ENCODE measurements at places on chromosomes 4 and X.

DNA sequence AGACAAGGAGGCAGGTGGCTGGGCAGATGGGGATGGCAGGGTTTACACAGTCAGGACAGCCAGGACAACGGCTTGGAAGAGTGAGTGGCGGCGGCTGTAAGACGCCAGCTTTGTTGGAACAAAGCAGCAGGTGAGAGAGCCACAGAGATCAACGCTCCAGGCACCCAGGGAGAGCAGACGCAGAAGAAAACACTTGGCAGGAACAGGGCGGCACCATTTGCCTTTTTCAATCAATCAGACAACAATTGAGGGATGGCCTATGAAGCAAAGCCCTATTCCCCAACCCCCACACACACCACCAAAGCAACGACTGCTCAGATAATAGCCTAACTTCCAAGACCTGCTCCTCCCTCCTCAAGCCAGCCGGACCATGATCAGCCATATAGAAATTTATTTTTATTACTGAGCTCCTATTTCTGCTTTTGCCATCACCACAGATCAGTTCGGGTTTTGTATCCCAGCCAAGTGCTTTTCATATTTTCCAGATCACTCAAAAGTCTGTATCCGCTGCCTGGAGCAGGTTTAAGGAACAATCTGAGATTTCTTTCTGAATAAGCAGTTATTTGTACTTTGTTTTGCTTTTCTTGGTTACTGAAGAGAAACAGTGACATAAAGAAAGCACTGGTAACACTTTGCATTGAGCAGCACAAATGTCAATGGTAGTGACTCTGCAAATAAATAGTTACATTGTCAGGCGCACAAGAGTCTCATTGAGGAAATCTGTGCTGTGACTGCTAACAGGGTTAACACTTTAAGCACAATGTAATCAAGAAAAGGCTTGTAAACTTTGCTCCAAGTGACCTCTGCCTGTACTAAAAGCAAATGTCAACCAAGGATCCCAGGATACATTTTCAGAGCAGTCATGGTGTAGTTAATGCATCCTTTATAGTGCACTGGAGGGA, 81.8 kb upstream of the RBPJ start:
- DNase-seq: no peak

GRCh38 chr4:47703008-47703407, 134.9 kb downstream of the CORIN start:
- DNase-seq: no peak

DNA sequence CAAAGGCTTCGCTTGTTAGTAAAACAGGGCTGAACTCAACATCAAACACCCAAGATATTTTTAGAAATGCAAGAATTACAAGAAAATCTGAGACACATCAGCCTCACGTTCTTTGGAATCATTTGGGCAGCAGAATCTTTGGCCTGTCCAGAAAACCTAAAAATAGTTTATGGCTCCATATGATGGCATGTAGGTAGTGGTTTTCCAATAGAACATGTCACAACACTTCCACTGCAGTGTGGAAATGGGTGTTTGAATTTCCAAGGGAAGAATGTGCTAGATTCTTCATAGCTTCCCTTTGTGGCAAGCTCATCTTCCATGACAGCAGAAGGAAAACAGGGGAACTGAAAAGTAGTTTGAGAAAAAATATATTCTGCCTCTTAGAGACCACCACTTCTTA, 118.8 kb downstream of the ARHGAP6 start:
- DNase-seq: no peak

DNA sequence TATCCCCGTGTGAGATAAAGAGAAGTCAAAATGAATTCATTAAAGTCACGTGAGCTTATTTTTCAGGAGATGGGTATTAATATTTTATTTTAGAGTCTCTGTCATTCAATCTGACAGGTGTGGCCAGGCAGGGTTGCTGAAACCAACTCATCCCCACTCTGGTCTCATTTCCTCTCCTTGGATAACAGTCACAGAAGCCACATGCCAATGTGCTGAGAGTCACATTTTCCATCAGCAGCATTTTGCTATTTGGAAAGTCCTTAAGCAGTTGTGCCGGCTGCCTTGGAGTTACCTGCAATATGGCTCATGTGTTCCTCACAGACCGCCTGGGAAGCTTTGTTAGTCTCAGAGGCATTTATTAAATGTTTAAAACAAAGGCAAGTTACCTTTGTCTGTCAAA, 302.3 kb downstream of the DCHS2 start:
- no peak for DNase-seq

- DNase-seq: no peak
Observed at GRCh38 chr4:170256807-170257206, 167.1 kb upstream of the AADAT start.

- no peak for DNase-seq
Observed at GRCh38 chrX:74519870-74520269, 94.6 kb downstream of the RLIM start.

GRCh38 chrX:80237072-80237471, 183.2 kb upstream of the TENT5D start:
- no peak for DNase-seq

GRCh38 chr4:174996079-174996478, 77.9 kb downstream of the ADAM29 start:
- DNase-seq: no peak

GRCh38 chrX:119501511-119502148, 33.4 kb downstream of the SLC25A5 start:
- no peak for DNase-seq
